ENCODE measurements at places on chromosomes 6 and 20. TPM values are rescaled to one million over a fixed set of nuclear protein-coding genes. Genes with fewer than 3 reads are reported as not detected.

The LPIN3 gene
- 15.3 TPM for total RNA-seq

The ERVFRD-1 gene
- total RNA-seq, result not detected

The SLC44A4 gene
- not detected for total RNA-seq

The TULP1 gene
- not detected for total RNA-seq

The MAS1 gene
- not detected for total RNA-seq

The NXT1 gene
- 73.4 TPM for total RNA-seq

The OVOL2 gene
- total RNA-seq, result not detected

GRCh38 chr6:39850736-39851297, 58.6 kb downstream of the DAAM2 start:
- DNase-seq, result no peak

GRCh38 chr6:70599187-70599586, 32.5 kb downstream of the SDHAF4 start:
- DNase-seq, result no peak

DNA sequence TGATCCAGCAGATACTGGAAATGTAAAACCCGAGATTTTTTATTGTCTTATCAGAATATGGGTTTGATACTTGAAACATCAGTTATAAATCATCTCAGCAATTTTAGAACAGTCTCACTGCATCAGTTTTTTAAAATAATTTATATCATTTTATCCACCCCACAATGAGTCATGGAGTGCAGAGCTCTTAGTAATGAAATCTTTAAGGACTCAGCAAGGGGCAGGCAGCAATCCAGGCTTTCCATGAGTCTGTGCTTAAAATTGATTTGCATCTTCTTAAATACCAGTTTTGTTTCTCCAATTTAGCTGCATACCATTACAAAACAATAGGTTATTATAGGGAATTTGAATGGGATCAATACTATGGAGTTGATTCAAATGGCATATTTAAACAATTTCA, 832.3 kb downstream of the C6orf118 start:
- peak; percentile 12 for DNase-seq

DNA sequence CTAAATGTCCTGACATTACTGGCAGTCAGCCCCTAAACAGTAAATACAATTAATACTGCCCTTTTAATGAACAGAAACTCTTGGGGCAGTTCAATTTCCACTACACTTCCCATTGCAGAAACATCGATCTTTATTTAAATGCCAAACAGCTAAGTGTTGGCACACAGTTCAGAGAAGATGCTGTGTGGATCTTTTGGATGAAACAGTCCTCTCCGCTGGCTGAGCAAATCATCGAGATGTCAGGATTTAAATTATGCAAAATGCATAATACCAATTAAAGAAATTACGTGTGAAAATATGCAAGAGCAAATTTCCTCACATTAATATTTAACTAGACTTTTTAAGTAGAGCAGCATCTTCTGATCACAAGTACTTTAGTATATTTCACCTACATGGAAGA, 132.6 kb downstream of the KIF16B start:
- DNase-seq, result no peak

DNA sequence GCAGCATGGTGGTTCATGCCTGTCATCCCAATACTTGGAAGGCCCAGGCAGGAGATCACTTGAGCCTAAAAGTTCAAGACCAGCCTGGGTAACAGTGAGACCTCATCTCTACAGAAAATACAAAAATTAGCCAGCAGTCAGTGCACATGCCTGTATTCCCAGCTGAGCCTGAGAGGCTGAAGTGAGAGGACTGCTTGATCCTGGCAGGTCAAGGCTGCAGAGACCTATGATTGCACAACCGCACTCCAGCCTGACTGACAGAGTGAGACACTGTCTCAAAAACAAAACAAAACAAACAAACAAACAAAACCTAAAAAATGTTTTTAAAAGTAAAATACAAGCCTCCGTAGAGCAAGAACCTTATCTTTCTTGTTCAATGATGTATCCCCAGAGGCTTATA, 6.0 kb downstream of the CEP85L start:
- DNase-seq, result no peak

- DNase-seq, result no peak
Measured at GRCh38 chr20:14470231-14470899, 133.0 kb upstream of the FLRT3 start.

GRCh38 chr6:31227143-31227542, 44.7 kb downstream of the HLA-C start:
- no peak for DNase-seq

DNA sequence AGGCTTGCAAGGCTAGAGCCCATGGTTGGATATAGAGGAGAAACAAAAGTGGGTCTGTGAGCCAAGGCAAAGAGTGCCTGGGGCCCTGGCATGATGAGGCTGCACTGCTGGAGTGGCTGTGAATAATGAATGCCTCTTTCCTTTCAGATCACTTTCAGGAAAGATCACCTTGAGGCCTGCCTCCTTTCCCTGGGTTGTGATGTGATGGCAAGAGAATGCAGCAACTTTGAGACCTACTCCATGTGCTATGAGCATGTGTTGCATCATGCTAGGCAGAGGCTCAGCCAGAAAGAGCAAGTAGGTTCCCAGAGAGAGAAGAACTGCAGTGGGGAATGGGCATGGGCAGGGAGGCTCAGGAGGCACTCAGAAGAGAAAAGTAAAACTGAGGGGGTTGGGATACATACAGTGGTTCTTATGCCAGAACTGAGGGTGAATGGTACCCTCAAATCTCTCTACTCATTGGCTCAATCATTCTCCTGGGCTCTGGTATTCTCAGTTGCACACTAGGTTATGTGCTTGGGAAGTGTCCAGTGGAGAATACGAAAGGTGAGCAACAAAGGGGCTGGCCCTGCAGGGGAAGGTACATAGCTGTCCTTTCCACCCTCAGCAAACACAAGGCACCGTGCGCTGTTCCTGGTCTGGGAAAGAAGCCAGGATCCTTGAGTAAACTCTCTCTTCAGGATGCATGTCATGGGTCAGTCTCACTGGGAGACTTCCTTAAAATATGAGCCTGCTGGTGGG, 45.9 kb downstream of the CD164 start:
- no peak for DNase-seq

DNA sequence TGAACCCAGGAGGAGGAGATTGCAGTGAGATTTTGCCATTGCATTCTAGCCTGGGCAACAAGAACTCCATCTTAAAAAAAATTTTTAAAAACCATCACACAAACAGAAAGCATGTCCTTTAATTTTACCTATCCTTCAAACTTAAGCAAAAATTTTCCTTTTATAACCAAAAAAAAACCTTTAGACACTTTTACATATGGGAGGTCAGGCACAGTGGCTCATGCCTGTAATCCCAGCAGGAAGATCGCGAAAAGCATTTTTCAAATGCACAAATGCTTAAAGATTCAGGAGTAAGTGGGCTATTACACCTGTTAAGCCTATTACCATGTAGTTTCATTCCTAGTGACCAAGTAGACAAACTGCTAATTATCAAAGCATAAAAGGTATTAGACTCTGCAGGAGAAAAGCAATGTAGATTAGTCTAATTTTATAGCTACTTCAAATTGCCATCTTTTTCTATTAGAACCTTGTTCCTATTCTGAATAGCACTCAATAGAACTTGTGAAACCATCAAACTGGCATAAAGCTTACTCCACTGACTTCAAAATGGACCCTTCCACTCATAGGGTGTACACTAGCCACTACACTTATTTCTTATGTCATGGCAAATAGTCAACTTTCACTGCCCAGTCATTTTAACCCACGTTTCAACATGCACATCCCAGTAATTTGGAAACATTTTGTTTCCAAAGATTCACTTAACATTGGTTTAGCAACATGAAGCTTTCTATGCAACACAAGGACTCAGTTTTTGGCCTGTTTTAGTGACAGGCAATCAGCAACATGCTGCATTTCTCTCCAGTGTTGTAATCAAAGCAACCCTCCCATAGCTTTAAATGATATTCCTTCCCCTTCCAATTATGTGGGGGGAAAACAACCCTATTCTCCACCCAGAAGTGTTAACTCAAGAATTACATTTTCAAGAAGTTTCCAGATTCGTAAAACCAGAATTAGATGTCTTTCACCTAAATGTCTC, 4.0 kb downstream of the EEF1A1 start:
- no peak for DNase-seq

DNA sequence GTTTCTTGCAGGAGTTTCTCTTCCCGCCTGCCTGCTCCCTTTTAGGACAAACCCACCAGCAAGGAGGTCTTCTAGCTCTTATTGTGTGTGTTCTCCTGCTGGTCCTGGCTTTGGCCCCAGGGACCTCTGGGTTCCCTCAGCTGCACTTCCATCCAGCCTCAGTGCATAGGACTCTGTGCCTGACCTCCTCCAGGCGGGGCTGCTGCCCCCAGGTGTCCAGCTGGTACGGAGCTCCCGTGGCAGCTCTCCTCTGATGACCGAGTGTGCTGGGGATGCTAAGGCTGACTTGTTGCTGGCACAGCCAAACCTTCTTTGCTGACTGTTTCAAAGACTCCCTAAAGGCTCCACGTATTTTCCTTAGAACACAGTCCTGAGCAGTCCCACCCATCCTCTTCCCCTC, 167.6 kb upstream of the PROKR2 start:
- DNase-seq, result no peak
